ENCODE measurements at places on chromosomes 5 and 9. TPM values are rescaled to one million over a fixed set of nuclear protein-coding genes. Genes with fewer than 3 reads are reported as not detected.

- H3K27me3 ChIP-seq = peaks cover 2% of the 10 kb centered on the region
- H3K4me1 ChIP-seq = no peaks in the 10 kb centered on the region
- no peak for DNase-seq
- no peak overlapping the region for H3K27ac ChIP-seq
- no peaks in the 10 kb centered on the region for H3K36me3 ChIP-seq
- H3K4me3 ChIP-seq = no peak overlapping the region
These were observed 74.5 kb upstream of the CCNG1 start for GRCh38 chr5:163362840-163363371.

DNA sequence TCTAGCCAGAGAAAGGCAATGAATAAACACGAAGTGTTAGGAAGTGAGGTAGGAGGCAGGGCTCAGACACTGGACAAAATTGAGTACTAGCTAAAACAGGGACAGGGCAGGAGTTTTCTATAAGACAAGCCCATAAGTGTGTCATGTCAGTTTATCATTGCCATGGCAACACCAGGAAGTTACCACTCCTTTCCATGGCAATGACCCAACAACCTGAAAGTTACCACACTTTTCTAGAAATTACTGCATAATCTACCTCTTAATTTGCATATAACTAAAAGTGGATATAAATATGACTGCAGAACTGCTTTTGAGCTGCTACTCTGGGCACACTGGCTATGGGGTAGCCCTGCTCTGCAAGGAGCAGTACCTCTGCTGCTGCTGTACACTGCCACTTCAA, 442.5 kb upstream of the COX7C start:
- peak; percentile 6 for DNase-seq
- no peak overlapping the region for H3K27ac ChIP-seq
- no peaks in the 10 kb centered on the region for H3K27me3 ChIP-seq
- H3K36me3 ChIP-seq = no peaks in the 10 kb centered on the region
- no peak overlapping the region for H3K4me3 ChIP-seq
- H3K4me1 ChIP-seq = no peaks in the 10 kb centered on the region

DNA sequence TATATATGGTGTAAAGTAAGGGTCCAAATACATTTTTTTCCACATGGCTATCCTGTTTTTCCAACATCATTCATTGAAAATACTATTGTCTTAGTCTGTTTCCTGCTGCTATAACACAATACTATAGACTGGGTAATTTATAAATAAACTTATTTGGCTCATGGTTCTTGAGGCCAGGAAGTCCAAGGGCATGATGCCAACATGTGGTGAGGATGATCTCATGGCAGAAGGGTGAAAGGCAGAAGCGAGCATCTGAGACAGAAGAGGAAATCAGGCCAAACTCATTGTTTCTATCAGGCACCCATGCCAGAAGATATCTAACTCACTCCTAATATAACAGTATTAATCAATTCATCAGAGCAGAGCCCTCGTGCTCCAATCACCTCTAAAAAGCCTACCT, 42.6 kb downstream of the ANKRD55 start:
- DNase-seq = peak; percentile 43
- H3K4me3 ChIP-seq = no peak overlapping the region
- peaks cover 16% of the 10 kb centered on the region for H3K4me1 ChIP-seq
- H3K27me3 ChIP-seq = no peaks in the 10 kb centered on the region
- no peak overlapping the region for H3K27ac ChIP-seq

DNA sequence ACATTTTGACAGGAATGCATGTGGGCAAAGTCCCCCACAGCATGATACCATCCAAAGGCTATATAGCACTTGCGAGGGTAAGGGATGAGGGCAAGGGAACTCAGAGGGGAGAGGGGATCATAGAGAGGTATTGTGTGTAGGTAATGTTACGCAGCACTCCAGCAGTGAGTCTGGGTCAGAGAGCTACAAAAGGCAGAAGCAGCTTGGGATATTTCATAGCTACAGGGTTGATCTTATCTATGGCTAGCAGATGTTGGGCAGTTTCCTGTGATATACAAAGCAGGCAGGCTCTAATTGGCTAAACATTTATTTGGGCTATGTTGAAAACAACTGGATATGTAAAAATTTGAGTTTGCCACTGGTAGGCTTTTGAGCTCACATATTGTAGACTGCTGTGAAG, 17.8 kb upstream of the SLCO4C1 start:
- no peak overlapping the region for H3K27ac ChIP-seq
- no peaks in the 10 kb centered on the region for H3K36me3 ChIP-seq
- DNase-seq = no peak
- H3K4me1 ChIP-seq = no peaks in the 10 kb centered on the region
- H3K4me3 ChIP-seq = no peak overlapping the region
- H3K27me3 ChIP-seq = no peaks in the 10 kb centered on the region

GRCh38 chr9:127523312-127523851, 72.1 kb downstream of the LRSAM1 start:
- DNase-seq = peak; percentile 64
- peaks cover 27% of the 10 kb centered on the region for H3K36me3 ChIP-seq
- no peaks in the 10 kb centered on the region for H3K27me3 ChIP-seq
- no peak overlapping the region for H3K27ac ChIP-seq
- peaks cover 2% of the 10 kb centered on the region for H3K4me1 ChIP-seq
- no peak overlapping the region for H3K4me3 ChIP-seq

GRCh38 chr5:177367981-177368868, 10.5 kb downstream of the RGS14 start:
- peak overlapping the region; percentile 16 for H3K27ac ChIP-seq
- no peaks in the 10 kb centered on the region for H3K27me3 ChIP-seq
- DNase-seq = no peak
- H3K4me1 ChIP-seq = peaks cover 73% of the 10 kb centered on the region
- peaks cover 38% of the 10 kb centered on the region for H3K36me3 ChIP-seq

GRCh38 chr5:158922263-158922592, 177.5 kb downstream of the EBF1 start:
- no peaks in the 10 kb centered on the region for H3K36me3 ChIP-seq
- peaks cover 3% of the 10 kb centered on the region for H3K27me3 ChIP-seq
- no peaks in the 10 kb centered on the region for H3K4me1 ChIP-seq
- DNase-seq = no peak

DNA sequence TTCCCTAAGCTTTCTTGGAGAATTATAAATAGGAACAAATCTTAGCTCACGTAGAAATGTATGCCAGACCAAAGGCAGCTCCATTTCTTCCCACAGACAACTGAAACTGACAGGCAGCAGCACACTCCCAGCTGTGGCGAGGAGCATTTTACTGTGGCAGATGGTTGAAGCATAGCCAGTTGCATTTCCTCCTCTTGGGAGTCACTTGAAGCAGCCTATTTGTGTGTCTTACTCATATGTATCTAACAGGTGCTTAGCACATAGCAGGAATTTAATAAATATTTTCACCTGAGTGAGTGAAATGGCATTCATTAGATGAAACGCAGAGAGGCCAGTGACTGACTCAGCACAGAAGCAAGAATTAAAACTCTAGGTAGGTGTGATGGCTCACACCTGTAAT, 12.3 kb upstream of the MTMR12 start:
- DNase-seq = no peak
- H3K27me3 ChIP-seq = no peaks in the 10 kb centered on the region
- H3K4me3 ChIP-seq = no peak overlapping the region
- H3K4me1 ChIP-seq = no peaks in the 10 kb centered on the region

GRCh38 chr5:167716126-167716775, 575.2 kb upstream of the WWC1 start:
- no peak for DNase-seq
- no peak overlapping the region for H3K4me3 ChIP-seq
- H3K36me3 ChIP-seq = no peaks in the 10 kb centered on the region
- no peaks in the 10 kb centered on the region for H3K4me1 ChIP-seq
- H3K27me3 ChIP-seq = peaks cover 4% of the 10 kb centered on the region

DNA sequence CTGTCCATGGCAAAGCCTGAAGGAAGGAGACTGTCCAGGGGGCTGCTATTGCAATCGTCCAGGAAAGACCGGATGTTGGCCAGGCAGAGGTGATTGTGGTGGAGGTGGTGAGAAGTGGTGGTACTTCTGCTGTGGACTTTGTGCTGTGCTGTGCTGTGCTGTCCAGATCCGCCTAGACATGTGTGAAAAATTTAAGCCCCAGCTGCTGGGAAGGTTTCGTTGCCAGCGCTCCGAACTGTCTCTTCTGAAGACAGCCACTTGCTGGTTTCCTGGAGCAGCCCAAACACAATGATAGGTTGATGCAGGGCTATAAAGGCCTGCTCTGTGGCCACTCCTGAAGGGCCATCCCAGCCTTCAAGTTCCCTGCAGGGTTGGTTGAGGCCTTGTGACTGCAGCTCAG, 223.0 kb upstream of the MPDZ start:
- no peaks in the 10 kb centered on the region for H3K4me1 ChIP-seq
- DNase-seq = no peak
- no peak overlapping the region for H3K4me3 ChIP-seq
- H3K27me3 ChIP-seq = no peaks in the 10 kb centered on the region
- H3K36me3 ChIP-seq = no peaks in the 10 kb centered on the region

The WNT8A gene
- total RNA-seq = not detected

The KLF9 gene
- 22.3 TPM for total RNA-seq

The SPINK13 gene
- total RNA-seq = not detected

The HNRNPA0 gene
- total RNA-seq = 18.9 TPM
